ENCODE measurements at places on chromosomes 13 and 19.

- DNase-seq, result no peak
Measured at GRCh38 chr13:41563341-41563983, 106.1 kb downstream of the RGCC start.

GRCh38 chr13:110912651-110913051 is 2.2 kb downstream of the ANKRD10 start:
- DNase-seq, result no peak

DNA sequence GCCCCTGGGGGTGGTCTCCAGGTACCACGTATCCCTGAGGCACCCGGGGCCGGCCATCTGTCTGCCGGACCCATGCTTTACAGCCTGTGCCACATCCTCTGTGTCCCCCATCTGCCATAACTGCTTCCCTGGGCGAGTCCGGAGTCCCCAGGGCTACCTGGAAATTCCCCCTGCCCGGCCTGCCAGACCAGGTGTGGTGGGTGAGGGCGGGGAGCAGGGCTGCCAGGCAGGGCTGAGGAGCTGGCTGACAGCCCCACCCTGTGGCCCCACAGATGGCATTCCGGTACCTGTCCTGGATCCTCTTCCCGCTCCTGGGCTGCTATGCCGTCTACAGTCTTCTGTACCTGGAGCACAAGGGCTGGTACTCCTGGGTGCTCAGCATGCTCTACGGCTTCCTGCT is 10.3 kb upstream of the RELB start:
- DNase-seq, result no peak

- DNase-seq, result no peak
Measured at GRCh38 chr19:3621689-3622088, 4.9 kb downstream of the CACTIN start.

DNA sequence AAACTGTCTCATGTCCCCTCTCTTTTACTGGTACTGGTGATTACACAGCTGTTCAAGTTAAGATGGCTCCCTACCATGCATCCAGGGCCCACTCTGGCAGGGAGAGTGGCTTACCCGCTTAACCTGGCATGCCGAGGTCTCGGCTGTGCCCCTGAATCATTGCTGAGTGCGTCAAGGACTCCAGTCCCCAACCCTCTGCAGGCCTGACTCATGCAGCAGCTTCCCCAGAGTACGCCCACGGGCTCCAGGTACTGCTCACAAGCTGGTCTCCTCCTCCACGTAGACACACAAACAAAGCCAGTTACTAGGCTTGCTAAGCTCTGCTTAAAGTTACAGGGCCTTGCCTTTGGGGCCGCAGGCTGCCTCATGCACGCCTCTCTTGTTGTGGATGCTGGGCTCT is 447.4 kb downstream of the COG6 start:
- no peak for DNase-seq

- DNase-seq, result no peak
Measured at GRCh38 chr19:36916991-36917390, 859 bp downstream of the ZNF568 start.

GRCh38 chr19:13037731-13038130 is 42.5 kb downstream of the NFIX start:
- no peak for DNase-seq

DNA sequence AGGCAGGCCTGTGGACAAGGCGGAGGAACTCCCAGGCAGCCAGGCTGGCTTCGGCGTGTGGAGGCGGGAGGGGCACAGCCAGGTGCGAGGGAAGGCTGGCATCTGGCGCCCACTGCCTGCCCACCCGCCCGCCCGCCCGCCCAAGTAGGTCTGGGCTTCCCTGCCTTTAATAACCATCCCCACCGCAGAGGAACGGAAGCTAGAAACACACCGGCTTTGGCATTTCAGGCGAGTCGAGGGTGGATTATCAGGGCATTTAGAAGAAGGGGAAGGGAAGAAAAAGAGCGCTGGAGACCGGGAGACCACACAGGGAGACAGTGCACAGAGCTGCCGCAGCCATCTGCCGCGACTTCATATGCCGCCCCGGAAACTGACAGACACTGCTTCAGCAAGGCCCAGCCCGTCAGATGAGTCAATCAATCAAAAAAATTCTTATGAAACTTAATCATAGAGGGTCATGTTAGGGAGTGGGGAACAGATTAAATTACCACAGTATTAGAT is 199.7 kb downstream of the TSHZ3 start:
- no peak for DNase-seq

DNA sequence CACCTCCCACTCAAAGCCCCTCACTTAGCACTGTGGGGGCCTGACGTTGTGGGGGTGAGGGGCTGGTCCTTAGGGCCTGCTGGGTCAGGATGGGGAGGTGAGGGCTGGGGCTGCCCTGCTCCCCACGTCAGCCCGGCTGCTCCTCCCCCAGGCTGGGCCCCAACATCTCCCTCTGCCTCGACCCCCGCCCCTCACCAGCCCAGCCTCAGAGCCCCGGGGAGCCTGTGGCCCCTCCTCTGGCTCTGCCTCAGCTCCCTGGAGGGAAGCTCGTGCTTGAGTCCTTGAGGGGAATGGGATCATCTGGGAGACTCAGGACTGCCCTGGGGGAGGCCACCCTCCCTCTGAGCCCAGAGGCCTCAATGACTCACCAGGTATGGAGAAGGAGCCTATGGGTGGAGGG is 6.8 kb downstream of the LILRA4 start:
- no peak for DNase-seq

- no peak for DNase-seq
Measured at GRCh38 chr13:35617420-35617819, 140.9 kb upstream of the MAB21L1 start.

DNA sequence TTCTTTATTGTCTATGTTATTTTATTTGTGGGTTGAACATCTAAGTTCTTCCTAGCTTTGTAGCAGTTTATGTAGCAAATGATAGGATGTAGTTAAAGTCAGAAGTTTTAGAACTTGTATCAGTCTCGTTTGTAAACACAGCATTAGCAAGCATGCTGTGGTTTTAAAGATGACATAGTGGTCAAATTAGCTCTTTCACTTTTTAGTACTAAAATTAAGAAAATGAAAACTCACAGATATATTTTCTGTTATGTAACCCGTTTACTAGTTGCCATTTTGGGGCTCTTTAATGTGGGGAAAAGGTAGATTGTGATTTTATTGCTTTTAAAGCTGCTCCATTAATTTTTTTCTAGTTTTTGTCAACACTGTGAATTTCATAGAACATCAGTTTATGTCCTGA is 216.5 kb downstream of the PCCA start:
- no peak for DNase-seq

DNA sequence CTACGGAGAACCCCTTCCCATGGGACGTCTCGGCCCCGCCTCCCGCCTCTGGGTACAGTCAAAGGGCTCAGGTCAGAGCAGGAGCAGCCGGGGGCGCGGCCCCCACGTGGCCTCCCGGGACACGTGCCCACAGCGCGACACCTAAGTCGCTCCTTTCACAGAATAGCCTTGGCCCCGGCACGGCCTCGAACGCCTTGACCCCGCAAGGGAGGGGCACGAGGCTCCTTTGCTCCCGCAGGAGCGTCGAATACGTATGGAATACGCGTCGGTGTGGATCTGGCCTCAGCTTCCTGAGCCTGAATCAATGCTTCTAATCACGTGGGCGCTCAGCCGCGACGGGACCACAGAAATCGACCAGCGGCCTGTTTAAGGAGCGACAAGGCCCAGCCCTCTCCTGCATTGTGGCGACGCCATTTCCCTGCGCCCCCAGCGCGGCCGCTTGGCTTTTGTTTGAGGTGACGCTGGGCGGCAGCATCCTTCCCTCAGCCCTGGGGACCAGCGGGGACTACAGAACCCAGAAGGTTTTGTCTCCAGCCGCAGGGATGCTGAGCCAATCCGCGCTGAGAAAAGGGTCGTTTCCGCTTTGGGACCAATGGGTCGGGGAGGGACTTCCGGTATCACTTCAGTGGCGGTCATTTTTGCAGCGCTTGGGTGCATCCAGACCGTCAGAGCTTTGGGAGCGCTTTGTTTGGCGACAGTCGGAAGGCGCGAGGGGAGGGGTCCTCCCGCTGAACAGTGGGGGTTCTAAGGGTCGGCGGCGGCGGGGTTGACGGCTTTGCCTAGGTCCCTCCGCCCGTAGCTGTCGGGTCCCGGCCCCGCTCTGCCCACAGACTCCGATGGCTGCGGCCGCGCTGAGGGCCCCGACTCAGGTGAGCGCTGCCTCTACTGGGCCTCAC is at the start of gene ZIK1:
ZIK1 (plus strand) TSS at position 625 of the 896 bp plus-strand sequence; CDS start at position 837, 212 bp downstream.
- DNase-seq, result peak; percentile 85

DNA sequence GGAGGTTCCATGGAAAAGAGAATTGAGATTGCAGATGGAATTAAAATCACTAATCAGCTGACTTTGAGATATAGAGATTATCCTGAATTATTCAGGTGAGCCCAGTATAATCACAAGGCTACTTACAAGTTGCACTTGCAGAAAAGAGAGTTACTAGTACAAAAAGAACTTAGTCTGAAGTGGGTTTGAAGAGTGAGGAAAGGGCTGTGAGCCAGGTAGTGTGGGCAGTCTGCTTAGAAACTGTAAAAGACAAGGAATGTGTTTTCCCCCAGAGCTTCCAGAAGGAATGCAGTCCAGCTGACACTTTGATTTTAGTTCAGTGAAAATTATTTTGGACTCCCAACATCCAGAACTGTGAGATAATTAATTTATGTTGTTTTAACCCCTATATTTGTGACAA is 285.4 kb upstream of the GPC6 start:
- DNase-seq, result no peak

GRCh38 chr19:31349160-31349881 is at the start of gene TSHZ3:
TSHZ3 (minus strand) TSS chr19:31349436; CDS start chr19:31349219, 217 bp downstream.
- DNase-seq, result peak; percentile 74

- DNase-seq, result no peak
Measured at GRCh38 chr19:32203161-32203560, 142.2 kb upstream of the ZNF507 start.

- DNase-seq, result no peak
Measured at GRCh38 chr13:45337395-45337794, 3.6 kb downstream of the TPT1 start.
